ENCODE measurements at places on chromosomes 11 and 22.
A peak's percentile ranks its signal among the peaks of the same experiment; 100 is the strongest.

DNA sequence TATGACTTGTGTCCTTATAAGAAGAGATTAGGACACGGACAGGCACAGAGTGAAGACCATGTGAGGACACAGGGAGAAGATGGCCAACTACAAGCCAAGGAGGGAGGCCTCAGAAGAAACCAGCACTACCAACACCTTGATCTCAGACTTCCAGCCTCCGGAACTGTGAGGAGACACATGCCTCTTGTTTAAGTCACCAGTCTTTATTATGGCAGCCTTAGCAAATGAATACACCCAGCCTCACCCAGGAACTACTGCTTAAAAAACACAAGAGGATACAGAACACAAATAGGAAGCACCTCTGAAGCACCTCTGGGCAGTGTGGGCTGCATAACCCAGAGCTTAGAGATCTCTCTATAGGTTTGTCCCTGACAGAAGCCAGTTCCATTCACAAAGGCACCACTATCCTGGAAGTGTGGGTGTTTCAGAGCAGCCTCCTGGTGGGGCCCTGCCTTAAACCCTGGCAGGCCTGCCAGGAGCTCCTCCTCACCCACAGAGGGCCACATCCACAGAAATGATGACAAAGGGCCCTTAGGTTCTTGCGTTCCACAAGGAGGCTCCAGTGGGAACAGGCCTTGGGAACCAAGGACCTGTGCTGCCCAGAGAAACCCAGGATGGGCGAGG lies 58.8 kb downstream of the CHRDL2 start:
- no peak overlapping the region for H3K4me3 ChIP-seq
- no peak overlapping the region for H3K27ac ChIP-seq
- H3K36me3 ChIP-seq, result no peaks in the 10 kb centered on the region
- H3K27me3 ChIP-seq, result no peaks in the 10 kb centered on the region

DNA sequence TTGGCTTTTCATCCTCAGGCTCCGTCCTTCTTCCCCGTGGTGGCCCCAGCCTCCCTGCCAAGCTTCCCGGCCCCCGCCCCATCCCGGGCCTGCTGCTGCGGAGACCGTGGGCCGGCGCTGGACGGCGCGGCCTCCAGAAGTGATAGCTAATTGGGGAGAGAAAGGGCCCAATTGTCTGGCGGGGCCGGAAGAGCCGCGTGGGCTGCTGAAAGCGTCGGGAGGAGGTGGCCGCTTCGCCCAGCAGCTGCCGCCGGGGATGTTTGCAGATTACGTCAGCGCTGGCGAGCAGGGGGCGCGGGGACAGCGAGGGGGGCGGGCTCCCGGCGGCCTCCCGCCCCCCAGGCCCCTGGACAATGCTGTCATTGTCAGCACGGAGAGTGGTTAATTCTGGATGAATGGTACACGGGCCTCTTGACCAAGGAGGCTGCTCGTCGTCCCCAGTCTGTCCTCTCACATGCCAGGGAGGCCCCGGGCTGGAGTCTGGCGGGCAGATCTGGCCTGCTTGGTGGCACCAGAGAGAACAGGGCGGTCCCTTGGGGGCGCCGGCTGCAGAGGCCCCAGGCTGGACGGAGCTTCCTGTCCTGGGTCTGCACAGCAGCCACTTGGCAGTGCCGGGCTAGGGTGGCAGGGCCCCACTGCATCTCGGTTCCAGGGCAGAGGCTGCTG lies 1.6 kb downstream of the SMIM38 start:
- H3K4me3 ChIP-seq, result no peak overlapping the region
- peaks cover 4% of the 10 kb centered on the region for H3K27me3 ChIP-seq
- no peak overlapping the region for H3K27ac ChIP-seq
- peak; percentile 27 for ATAC-seq
- peaks cover 5% of the 10 kb centered on the region for H3K4me1 ChIP-seq

DNA sequence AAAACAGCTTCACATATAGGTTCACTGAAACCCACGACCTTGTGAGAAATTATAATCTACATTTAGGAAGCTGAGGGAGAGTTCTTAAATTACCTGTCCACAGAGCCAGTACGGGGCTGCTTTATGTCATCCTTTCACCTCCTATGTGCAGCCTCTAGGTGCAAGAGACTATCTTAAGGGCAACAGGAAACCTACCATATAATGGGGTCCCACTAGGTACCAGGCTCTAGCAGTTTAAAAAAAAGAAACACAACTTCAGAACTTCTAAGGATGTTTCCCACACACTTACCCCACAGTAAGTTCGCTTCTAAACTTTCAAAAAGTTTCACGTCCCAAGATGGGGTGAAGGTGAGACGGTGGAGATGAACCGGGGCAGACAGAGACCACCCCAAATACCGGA lies 573 bp downstream of the STK33 start:
- no peaks in the 10 kb centered on the region for H3K36me3 ChIP-seq
- H3K27ac ChIP-seq, result no peak overlapping the region
- ATAC-seq, result no peak
- peaks cover 43% of the 10 kb centered on the region for H3K27me3 ChIP-seq
- no peaks in the 10 kb centered on the region for H3K4me1 ChIP-seq

GRCh38 chr11:8289492-8289918 lies 25.8 kb upstream of the LMO1 start:
- ATAC-seq, result no peak
- H3K4me3 ChIP-seq, result no peak overlapping the region
- no peak overlapping the region for H3K27ac ChIP-seq

GRCh38 chr22:35749808-35750207 lies 32.1 kb downstream of the APOL5 start:
- H3K27me3 ChIP-seq, result peaks cover 4% of the 10 kb centered on the region
- ATAC-seq, result no peak
- no peaks in the 10 kb centered on the region for H3K36me3 ChIP-seq
- no peaks in the 10 kb centered on the region for H3K4me1 ChIP-seq

- H3K27ac ChIP-seq, result peak overlapping the region; percentile 6
- peaks cover 7% of the 10 kb centered on the region for H3K27me3 ChIP-seq
- H3K4me3 ChIP-seq, result no peak overlapping the region
- ATAC-seq, result no peak
- no peaks in the 10 kb centered on the region for H3K4me1 ChIP-seq
Measured at GRCh38 chr11:46890665-46891064, 27.7 kb downstream of the LRP4 start.

DNA sequence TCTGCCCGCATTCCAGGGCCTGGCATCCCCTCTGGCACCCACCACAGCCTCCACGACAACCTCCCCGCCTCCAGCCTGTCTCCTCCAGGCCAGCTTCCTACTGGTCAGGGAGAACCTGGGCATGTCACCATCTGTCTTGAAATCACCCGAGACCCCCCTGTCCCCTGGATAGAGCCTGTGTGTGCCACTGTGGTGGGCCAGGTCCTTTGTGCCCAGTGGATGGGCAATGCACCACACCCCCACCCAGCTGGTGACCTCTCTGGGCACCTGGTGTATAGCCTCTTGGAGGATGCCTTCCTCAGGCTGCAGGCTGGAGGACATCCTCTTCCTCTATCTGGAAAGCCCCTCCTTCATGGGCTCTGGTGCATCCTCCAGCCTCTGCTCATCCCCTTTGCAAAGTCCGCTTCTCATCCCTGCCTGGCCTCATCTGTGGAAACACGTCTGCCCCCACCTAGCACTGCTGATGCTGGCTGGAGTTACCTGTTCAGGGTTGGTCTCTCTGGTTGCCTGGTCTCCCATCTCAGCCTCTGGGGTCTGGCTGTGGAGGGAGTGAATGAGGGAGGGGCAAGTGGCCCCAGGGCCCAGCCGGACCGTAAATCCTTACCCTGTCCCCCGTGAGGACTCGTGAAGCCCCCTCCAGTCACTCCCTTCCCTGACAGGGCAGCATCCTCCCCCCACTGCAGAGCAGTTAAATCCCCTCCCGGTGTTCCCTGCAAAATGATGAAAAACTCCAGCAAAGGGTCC lies 589.6 kb downstream of the TBC1D22A start:
- ATAC-seq, result no peak
- H3K27me3 ChIP-seq, result peaks cover 8% of the 10 kb centered on the region
- no peaks in the 10 kb centered on the region for H3K36me3 ChIP-seq
- H3K4me1 ChIP-seq, result no peaks in the 10 kb centered on the region
- no peak overlapping the region for H3K27ac ChIP-seq
- no peak overlapping the region for H3K4me3 ChIP-seq

- H3K4me3 ChIP-seq, result peak within 1 kb of the TSS; percentile 88
- H3K27me3 ChIP-seq, result peaks cover 24% of the 10 kb centered on the region
- peak within 1 kb of the TSS; percentile 70 for H3K27ac ChIP-seq
- H3K4me1 ChIP-seq, result peaks cover 3% of the 10 kb centered on the region
- peak; percentile 94 for ATAC-seq
Measured at GRCh38 chr22:46267431-46268279, at the start of gene TTC38. TTC38 (plus strand) TSS chr22:46268008; CDS start chr22:46268040, 32 bp downstream.

DNA sequence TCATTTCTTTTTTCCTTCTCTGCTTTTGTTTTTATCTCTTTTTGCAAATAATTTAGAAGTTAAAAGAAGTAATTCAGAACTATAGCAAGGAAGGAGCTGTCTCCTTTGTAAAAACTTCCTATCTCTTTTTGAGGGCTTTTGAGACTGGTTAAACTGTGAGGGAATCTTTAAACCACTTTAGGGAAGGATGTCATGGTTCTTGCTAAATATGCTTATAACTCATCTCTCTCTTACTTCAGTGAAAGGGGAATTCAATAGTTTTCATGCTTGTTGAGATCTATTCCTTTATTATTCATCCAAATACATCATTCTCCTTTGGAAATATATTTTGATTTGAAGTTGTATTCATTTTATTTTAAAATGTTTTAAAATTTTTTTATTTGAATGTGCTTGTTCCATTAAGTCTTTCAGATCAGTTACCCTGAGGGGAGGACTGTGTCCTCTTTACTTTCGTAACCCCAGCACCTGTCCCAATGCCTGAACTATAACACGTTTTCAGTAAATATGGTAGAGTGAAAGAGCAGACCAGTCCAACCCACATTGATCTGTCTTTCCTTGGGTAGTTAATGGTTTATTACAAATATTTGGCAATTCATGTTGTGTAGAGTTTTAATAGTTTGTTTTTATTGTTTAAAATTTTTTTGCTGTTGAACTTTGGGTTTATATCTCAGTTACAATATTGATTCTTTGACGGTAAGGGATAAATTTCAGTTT lies 27.5 kb downstream of the AMOTL1 start:
- no peak overlapping the region for H3K4me3 ChIP-seq
- peaks cover 5% of the 10 kb centered on the region for H3K27me3 ChIP-seq
- ATAC-seq, result no peak
- H3K27ac ChIP-seq, result no peak overlapping the region
- no peaks in the 10 kb centered on the region for H3K36me3 ChIP-seq
- no peaks in the 10 kb centered on the region for H3K4me1 ChIP-seq

- H3K4me3 ChIP-seq, result no peak overlapping the region
- ATAC-seq, result no peak
- no peak overlapping the region for H3K27ac ChIP-seq
- H3K4me1 ChIP-seq, result peaks cover 11% of the 10 kb centered on the region
- no peaks in the 10 kb centered on the region for H3K36me3 ChIP-seq
Measured at GRCh38 chr22:44450503-44450902, 47.5 kb downstream of the RTL6 start.

- H3K27me3 ChIP-seq, result no peaks in the 10 kb centered on the region
- no peak overlapping the region for H3K27ac ChIP-seq
- no peaks in the 10 kb centered on the region for H3K4me1 ChIP-seq
- H3K4me3 ChIP-seq, result no peak overlapping the region
Measured at GRCh38 chr22:27537501-27537900, 264.1 kb downstream of the MN1 start.

DNA sequence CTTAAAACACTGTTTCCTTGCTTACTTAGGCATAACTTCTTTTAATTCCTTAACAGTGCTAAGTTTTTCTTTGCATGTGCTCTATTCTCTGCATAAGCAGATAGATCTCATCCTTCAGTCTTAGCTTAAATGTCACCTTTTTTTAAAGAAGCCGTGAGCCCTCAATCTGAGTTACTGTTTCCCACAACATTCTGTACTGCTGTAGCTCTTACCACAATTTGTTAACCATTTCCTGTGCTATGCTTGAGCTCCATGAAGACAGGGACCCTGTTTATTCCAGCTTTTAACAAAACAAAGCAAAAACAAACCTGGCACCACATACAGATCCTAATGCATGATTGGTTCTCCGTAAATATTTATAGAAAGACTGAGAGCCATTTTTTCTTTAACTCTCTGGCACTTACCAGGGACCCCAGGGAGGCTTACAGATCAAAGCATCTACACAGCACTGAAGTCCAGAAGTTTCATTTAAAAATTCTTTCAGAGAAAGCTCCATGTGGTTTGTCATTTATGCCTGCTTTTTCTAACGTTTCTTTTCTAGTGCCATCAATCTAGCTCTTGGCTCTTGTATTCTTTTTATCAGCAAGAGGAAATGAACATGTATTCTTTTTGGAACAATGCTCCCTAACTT lies 74.9 kb downstream of the DYNC2H1 start:
- no peaks in the 10 kb centered on the region for H3K4me1 ChIP-seq
- no peaks in the 10 kb centered on the region for H3K36me3 ChIP-seq
- peak overlapping the region; percentile 11 for H3K27ac ChIP-seq
- no peak overlapping the region for H3K4me3 ChIP-seq
- ATAC-seq, result no peak
- no peaks in the 10 kb centered on the region for H3K27me3 ChIP-seq

GRCh38 chr22:24240381-24240780 lies 4.5 kb downstream of the GGT5 start:
- no peak overlapping the region for H3K27ac ChIP-seq
- no peaks in the 10 kb centered on the region for H3K36me3 ChIP-seq
- no peaks in the 10 kb centered on the region for H3K27me3 ChIP-seq
- H3K4me1 ChIP-seq, result peaks cover 22% of the 10 kb centered on the region

DNA sequence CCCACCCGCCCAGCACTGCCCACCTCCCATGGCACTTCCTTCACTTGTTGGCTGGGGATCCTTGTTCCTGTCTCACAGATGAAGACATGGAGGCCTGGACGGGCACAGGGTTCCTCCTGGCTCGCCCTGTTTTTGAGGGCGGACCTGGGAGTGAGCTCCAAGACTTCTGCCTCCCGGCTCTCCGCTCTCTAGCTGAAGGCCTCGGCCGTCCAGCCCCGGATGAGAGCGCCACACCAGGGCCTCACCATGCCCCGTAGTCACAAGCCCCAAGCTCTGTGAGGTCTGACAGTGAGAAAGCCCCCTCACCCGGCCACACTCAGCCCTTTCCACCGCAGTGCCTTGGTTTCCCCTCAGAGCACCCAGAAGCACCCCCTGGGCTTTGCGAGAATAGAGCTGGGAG lies 9.1 kb downstream of the TPCN2 start:
- peaks cover 3% of the 10 kb centered on the region for H3K4me1 ChIP-seq

DNA sequence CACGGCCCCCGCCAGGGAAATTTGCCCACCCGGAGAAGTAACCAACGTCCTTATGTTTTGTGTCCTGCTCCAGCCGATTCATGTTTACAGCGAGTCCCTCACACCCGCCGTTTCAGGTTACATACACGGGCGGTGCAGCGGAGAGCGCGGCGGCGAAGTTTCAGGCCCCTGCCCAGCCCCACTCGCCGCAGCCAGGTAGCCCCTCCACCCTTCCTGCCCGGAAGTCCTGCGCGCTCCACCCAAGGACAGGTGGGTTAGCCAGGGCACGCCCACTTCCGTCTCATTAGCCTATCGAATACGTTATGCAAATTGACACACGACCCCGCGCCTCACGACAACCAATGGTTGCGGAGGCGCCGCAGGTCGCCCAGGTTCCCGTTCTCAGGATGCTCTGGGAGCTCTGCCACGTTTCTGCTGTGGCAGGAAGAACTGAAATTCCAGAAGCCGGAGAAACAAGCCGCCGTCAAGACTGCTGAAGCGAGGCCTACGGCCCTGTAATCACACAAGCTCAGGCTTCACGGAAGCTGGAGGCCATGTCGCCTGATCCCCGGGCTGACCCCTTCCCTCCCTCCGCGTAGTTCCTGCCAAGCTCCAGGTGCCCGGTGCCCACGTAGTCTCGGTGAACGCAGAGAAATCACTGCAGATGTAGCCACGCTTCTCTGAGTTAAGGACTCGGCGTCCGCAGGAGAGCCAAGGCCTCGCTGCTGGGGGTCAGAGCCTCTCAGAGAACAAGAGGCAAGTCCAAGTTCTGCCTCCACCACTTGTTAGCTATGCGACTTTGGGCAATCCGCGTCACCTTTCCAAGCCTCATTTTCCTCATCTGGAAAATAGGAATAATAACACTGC lies 22.4 kb upstream of the MYH9 start:
- no peaks in the 10 kb centered on the region for H3K36me3 ChIP-seq
- H3K4me1 ChIP-seq, result peaks cover 27% of the 10 kb centered on the region
- H3K4me3 ChIP-seq, result peak overlapping the region; percentile 86
- peak; percentile 87 for ATAC-seq
- no peaks in the 10 kb centered on the region for H3K27me3 ChIP-seq
- peak overlapping the region; percentile 88 for H3K27ac ChIP-seq

All from activated T-helper 17 cell treated with anti-CD3 and anti-CD28 coated beads, Interleukin-2, amount 50 U/mL, for 72 hours (primary cell).